ENCODE measurements at places on chromosomes 12 and 14.

- no peak for DNase-seq
Measured at GRCh38 chr12:114254998-114255397, 150.9 kb downstream of the TBX5 start.

- DNase-seq = peak; percentile 5
Measured at GRCh38 chr12:20567413-20567812, 127.7 kb upstream of the SLCO1C1 start.

DNA sequence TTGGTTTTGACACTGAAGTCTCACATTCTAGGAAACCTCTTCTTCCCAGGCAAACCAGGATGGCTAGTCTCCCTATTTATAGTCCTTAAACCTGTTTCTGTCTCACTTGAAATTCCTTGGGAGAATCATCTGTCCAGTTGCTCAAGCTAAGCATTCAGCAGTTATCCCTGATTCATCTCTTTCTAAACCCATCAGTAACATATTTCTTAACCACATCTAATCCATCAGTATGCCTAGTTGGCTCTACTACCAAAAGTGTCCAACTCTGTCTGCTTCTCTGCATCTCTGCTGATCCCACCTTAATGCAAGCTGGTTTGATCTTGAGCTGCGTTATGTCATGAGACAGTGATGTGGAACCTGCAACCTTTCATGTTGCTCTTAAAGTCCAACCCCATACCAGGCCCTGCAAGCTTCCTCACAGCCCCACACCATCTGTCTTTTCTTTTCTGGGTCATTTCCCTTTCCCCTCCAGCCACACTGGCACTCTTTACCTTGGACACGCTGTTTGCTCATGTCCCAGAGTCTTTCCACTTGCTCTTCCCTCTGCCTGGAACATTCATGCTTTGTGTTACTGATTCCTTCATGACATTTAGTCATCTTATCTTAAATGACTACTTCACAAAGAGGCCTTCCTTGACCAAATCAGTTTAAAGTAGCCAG lies 380.8 kb upstream of the RGS6 start:
- peak; percentile 90 for DNase-seq

DNA sequence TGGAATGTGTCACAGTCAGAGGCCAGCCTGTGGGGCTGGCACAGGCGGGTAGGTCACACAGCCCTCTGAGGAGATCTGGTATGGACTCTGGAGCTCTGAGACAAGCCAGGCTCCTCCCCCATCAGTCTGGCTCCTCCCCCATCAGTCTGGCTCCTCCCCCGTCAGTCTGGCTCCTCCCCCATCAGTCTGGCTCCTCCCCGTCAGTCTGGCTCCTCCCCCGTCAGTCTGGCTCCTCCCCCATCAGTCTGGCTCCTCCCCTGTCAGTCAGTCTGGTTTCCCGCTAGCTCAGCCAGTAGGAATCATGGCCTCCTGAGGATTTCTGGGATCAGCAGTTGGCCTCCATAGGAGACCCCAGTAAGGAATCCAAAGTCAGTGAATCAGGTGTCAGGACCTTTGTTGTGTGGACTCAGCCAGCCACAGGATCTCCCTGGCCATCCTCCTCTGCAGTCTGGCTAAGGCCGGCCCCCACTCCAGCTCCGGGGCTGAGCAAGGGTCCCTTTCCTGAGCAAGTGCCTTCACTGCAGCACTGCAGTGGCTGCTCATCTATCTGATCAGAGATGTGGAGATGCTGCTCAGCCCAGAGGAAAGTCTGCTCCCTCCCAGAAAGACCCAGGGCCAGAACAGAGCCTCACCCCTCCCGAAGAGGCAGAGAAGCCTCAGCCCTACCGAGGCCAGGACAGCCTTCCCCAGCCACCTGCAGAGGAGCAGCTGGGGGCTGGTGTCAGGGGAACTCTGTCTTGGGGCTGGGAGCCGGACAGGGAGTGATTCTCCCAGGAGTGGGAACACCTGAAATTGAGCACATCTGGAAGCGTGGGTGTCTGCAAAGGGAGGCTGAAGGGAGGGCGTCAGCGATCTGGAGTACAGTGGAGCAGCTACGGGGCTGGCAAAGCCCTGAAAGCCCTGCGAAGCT lies 35.7 kb downstream of the IQSEC3 start:
- no peak for DNase-seq

DNA sequence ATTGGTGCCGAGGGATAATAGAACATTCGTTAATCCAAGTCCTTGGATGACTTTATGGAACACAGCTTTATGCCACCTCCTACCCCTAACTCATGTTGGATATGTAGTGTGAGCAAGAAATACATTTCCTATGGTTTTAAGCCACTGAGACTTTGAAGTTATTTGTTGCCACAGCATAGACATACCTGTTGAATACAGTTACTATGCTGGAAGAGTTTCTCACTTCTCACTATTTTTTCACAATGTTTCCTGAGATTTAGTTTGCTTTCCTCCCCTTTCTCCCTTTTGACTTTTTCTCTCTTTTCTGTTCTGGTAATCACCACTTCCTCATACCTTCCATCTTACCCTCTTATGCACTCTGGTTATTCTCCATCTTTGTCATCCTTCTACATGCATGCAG lies 7.5 kb upstream of the CLEC4E start:
- no peak for DNase-seq

DNA sequence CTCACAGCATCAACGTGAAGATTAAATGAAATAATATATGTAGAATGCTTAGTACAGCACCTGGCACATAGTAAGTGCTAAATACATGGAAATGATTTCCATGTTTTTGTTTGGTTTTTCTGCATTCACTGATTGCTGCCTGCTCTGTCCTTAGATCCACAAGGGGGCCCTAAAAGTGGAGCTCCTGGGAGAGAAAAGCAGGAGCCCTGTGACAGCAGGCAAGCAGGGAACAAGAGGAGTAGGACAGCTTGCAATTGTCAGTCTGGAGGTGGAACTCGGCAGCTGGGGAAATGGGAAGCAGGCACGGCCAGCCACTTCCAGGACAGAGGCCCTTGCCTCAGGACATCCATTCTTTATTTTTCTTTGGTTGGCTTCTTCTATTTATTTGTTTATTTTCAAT lies 292.9 kb downstream of the BMP4 start:
- no peak for DNase-seq

- DNase-seq = peak; percentile 12
Measured at GRCh38 chr12:6724409-6724797, 557 bp downstream of the COPS7A start.

GRCh38 chr14:77645520-77646230 lies 29.2 kb upstream of the SPTLC2 start:
- no peak for DNase-seq

- DNase-seq = peak; percentile 37
Measured at GRCh38 chr14:52076334-52076733, 7.5 kb upstream of the NID2 start.

GRCh38 chr14:45242706-45243105 lies 10.3 kb downstream of the MIS18BP1 start:
- no peak for DNase-seq

DNA sequence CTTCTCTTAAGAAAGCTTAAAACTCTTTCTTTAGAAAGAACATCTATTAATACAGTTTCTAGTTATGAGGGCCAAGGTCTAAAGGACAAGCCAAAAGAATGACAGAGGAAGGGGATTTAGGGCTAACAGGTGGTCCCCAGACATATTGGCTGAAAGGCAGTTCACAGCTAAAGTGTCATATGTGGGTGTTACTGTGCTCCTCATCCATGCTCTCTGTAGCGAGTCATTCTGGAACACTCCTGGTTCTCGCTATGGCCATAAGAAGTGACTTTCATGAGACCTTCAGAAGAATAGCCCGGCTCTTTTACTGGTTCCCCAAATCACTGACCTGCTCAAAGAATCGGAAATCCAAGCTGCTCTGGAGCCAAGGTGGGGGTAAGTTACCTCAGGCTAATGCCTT lies 55.0 kb downstream of the TBK1 start:
- DNase-seq = no peak

DNA sequence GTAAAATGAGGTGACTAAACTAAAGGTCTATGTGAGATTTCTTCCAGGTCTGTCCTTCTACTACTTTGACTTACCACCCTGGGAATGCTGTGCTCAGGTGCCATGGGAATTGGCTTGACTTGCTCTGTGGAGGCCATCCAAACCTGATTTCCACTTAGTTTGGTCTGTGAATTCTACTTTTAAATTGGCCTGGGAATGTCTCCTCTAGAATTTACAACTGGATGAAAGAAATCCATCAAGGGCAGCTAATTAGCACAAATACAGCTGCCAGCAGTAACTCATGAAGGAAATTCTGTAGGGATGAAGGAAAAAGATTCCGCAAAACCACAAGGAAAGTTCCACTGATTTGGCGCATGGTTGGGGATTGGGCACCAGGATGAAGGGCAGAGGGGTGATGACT lies 31.7 kb upstream of the FRMD6 start:
- peak; percentile 57 for DNase-seq

DNA sequence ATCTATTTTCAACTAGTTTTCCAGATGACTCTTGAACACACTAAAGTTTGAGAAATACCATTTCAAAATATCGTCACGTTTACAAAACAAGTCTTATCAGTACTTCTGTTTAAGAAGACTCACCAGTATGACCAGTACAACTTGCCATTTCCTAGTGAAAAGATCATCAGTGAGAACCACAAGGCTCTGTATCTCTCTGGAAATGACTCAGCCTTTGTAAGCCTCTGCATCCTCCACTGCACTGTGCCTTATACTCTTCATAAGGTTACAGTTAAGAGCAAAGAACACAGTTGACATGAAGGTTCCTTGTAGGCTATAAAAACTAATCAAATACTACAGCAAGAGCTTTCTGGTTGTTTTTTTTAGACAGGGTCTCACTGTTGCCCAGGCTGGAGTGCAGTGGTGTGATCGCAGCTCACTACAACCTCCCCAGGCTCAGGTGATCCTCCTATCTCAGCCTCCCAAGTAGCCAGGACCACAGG lies 5.7 kb upstream of the VTI1B start:
- DNase-seq = peak; percentile 47

GRCh38 chr14:34971801-34972200 lies 11.0 kb upstream of the SRP54 start:
- no peak for DNase-seq

DNA sequence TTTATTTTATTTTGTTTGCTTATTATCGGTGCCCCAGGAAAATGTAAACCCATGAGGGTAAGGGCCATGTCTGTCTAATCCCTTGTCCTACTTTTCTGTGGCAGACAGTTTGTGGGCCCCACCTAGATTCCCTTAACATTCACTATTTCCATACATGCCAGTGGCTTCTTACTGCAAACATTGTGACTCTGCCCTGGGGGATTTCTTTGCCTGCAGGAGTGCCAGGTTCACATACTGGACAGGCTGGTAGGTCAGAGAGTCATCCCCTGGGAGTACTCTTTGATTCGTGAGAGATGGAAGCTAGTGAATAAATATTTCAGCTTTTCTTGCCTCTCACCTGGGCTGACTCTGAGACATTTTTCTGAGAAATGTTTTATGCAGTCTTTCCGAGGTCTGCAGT lies 122.8 kb upstream of the TBX5 start:
- no peak for DNase-seq

- DNase-seq = no peak
Measured at GRCh38 chr12:77918046-77918445, 87.4 kb downstream of the NAV3 start.

DNA sequence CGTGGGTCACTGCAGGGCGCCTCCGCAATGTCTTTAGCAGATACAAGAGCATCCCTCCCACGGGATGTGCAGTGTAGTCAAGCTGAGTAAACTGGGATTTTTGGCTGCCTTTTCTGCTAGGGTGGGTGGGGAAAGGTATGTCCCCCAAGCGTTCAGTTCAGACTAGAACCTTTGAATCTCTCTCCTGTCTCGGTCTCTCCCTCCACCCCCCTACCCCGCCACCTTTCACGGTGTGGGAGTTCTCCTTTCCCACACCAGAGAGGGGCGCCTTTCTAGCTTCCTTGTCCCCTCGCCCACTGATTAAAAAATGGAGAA lies 525 bp upstream of the FAR2 start:
- DNase-seq = peak; percentile 22

DNA sequence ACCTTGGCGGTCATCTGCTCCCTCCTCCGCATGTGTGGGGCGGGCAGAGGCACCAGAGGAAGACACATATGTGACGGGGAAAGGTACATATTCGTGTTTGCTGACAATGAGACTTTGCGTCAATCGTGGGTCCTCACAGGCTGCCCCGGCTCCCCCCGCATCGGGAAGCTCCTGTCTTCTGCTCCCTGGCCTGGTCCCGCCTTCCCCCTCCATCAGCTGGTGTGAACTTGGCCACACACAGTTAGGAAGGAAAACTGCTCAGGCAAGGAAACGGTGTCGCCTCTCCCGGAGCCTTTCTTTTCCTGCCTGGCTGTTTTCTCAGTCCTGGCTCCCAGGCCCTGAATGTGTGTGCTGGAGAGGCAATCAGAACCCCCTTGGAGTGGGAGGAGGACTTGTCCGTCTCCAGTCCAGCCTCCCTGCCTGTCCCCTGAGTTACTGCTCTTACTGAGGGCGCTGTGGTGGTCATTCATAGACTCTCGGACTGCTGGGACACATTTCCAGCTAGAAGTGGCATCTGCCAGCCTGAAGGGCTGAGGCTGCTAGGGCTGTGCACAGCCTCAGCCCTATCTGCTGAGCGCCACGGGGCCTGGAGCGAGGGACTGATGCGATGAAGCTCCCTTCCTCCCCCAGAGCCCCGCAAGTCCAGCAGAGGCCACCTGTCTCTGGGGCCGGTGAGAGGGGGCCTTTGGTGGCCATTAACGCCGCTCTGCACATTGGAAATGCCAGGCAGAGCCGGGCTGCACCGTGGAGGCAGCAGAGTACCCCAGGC lies 44.2 kb upstream of the TSPAN9 start:
- no peak for DNase-seq

DNA sequence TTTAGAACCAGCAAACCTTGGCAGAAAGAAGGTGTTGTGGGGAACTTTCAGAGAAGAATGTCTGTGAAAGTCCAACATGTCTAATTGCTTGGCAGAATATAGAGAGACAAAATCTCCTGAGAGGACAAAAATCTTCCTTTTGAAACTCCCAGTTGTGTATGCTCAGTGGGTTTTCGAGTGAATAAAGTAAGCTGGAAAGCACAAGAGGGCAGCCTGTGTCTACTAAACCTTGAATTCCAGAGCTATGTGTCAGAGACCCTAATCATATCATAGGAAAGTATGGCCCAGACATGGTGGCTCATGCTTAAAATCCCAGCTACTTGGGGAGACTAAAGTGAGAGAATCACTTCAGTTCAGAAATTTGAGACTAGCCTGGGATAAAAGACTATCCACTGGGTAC lies 661.2 kb downstream of the SLC16A7 start:
- peak; percentile 84 for DNase-seq

DNA sequence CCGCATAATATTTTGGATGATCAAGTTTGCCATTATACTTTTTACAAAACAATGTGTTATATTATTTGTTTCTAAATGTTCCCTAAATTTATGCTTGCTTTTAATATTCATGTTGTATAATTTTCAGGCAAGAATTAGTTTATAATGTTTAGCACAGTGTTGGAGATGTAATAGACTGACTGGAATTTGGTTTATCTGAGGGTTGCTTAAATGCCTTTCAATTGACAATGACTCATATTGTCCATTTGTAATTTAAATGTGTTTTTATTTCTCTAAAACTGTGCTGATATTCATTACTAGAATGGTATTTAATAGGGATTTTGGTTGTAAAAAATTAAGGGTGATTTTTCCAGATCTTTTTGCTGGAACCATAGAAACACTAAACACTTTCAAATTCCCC lies 788.4 kb downstream of the SLC6A15 start:
- DNase-seq = no peak
